Islet precursor cell (in vitro differentiated cells): ENCODE measurements at places on chromosomes 1 and 21.
A peak's percentile ranks its signal among the peaks of the same experiment; 100 is the strongest.

DNA sequence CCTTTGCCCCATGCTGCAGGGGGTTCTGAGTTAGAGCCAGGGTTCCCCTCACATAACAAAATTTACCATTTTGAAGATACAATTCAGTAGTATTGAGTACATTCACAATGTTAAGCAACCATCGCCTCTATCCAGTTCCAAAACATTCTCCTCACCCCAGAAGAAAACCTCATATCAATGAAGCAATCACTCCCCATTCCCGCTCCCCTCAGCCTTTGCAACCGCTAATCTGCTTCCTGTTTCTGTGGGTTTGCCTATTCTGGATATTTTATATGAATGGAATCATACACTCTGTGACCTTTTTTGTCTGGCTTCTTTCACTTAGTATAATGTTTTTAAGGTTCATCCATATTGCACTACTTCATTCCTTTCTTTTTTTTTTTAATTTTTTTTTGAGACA, 32.9 kb downstream of the SERINC2 start:
- DNase-seq, result peak; percentile 3

- peak; percentile 87 for DNase-seq
Observed at GRCh38 chr1:204647114-204647804, 38.3 kb downstream of the LRRN2 start.

GRCh38 chr1:42145389-42145716, 7.9 kb upstream of the GUCA2B start:
- no peak for DNase-seq

DNA sequence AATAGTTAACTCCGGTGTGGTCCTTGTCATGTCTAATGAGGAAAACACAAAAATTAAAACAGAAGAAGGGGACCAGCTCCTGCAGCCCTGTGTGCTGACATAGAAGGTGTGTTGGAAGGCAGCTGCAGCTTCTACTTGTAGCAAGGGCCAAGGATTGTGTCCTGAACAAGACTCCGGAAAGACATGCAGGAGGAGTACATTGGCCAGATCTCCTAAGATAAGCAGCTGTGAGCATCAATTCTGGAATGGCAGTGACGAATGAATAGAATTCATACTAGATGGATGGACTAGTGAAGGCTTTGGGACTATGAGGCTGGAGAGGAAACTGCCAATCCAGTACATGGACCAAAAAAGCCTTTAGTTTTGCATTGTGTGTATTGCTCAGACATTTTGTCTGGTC, 19.3 kb downstream of the RPS6KA1 start:
- DNase-seq, result no peak

GRCh38 chr1:217431395-217431794, 199.5 kb downstream of the GPATCH2 start:
- no peak for DNase-seq

GRCh38 chr1:116945996-116946395, 36.3 kb downstream of the PTGFRN start:
- DNase-seq, result no peak
